ENCODE measurements at places on chromosomes 6 and 20. TPM values are rescaled to one million over a fixed set of nuclear protein-coding genes. Genes with fewer than 3 reads are reported as not detected.

Gene FRK
- 3.2 TPM for total RNA-seq

Gene EPHA7
- 5.9 TPM for total RNA-seq

Gene FAM210B
- 66.5 TPM for total RNA-seq

- no peaks in the 10 kb centered on the region for H3K36me3 ChIP-seq
- no peak overlapping the region for H3K27ac ChIP-seq
- H3K4me1 ChIP-seq = peaks cover 3% of the 10 kb centered on the region
- no peaks in the 10 kb centered on the region for H3K27me3 ChIP-seq
- DNase-seq = peak; percentile 50
These were observed 123.1 kb downstream of the RPS12 start for GRCh38 chr6:132937466-132937906.

GRCh38 chr20:22681591-22682248, 97.3 kb upstream of the FOXA2 start:
- H3K4me3 ChIP-seq = no peak overlapping the region
- H3K27me3 ChIP-seq = no peaks in the 10 kb centered on the region
- H3K36me3 ChIP-seq = no peaks in the 10 kb centered on the region
- H3K4me1 ChIP-seq = no peaks in the 10 kb centered on the region
- no peak for DNase-seq
- no peak overlapping the region for H3K27ac ChIP-seq

DNA sequence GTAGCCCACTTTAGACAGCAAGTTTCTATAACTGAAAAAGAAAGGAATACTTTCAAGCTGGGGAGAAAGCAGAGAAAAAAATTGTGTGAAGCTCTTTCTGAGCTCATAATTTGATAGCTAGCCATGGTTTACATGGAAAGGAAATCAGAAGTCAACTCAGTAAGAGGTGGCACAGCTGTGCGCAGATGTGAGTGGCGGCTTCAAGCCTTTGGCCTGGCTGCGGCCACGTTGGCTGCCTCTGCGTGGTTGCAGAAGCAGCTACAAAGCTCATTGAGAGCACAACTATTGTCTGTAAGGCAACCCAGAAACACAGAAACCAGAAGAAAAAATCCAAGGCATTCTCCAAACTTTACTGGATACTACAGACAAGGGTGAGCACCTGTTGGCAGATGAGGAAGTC, 136.9 kb downstream of the SASH1 start:
- no peaks in the 10 kb centered on the region for H3K36me3 ChIP-seq
- no peak overlapping the region for H3K4me3 ChIP-seq
- no peak for DNase-seq

GRCh38 chr6:138219398-138219797, 1.1 kb upstream of the PBOV1 start:
- DNase-seq = no peak
- peaks cover 8% of the 10 kb centered on the region for H3K4me1 ChIP-seq
- H3K27me3 ChIP-seq = no peaks in the 10 kb centered on the region
- no peaks in the 10 kb centered on the region for H3K36me3 ChIP-seq
- H3K4me3 ChIP-seq = no peak overlapping the region
- peak overlapping the region; percentile 54 for H3K27ac ChIP-seq

- H3K27ac ChIP-seq = peak overlapping the region; percentile 55
- H3K4me3 ChIP-seq = no peak overlapping the region
- no peaks in the 10 kb centered on the region for H3K36me3 ChIP-seq
- H3K27me3 ChIP-seq = no peaks in the 10 kb centered on the region
- no peak for DNase-seq
These were observed 32.1 kb downstream of the LAMA4 start for GRCh38 chr6:112221981-112222852.

GRCh38 chr20:23401051-23401450, 20.2 kb downstream of the NAPB start:
- no peak overlapping the region for H3K27ac ChIP-seq
- no peak overlapping the region for H3K4me3 ChIP-seq
- H3K36me3 ChIP-seq = no peaks in the 10 kb centered on the region

DNA sequence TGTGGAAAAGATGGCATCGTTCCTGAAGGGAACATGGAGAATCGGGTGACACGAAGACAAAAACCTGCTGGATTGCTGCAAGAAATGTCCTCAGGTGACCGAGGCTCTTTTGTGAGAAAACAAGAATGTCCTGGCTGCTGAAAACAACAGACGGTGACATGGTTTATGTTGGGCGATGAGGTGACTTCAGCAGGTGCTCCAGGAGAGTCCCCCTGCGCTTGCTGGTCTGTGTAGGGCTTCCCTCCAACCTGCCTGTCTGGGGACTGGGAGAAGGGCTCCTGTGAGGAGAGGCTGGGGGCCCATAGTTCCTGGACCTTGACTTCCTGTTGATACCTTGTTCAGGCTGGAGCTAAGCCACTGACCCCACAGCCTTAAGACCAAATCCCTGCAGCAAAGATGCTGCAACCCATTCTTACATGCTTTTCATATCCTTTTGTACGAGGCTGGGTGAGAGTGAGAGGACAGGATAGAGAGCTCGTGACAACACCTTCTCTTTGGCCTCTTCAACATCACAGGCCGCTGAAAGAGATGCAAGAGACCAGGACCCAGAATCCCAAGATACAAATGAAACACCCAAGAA, 134.8 kb downstream of the CD83 start:
- no peak overlapping the region for H3K27ac ChIP-seq
- no peak overlapping the region for H3K4me3 ChIP-seq

DNA sequence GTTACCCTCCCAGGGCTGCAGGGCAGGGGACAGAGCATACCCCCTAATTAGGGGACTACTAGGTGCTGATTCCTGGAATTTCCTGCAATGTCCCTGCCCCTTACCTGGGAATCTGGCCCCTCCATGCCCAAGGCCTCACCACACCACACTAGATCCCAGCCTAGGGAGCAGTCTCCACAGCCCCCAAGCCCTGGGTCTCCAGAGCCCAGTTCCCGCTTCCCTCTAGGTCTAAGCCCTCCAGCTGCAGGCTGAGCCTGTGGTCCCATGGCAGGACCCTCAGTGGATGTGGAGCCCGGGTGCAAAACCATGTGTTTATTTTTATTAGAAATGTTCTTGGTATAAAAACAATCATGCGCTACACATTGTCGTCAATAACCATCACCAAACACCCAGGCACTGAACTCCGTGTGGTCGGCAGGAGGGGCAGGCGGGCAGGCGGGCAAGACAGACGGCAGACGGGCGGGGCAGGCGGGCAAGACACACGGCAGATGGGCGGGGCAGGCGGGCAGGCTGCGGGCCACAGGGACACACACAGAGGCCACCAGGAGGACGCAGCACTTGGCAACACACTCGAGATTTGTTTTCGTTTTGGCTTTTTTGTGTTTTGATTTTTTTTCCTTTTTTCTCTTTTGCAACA, 124.2 kb downstream of the GRM4 start:
- no peaks in the 10 kb centered on the region for H3K36me3 ChIP-seq
- no peaks in the 10 kb centered on the region for H3K27me3 ChIP-seq
- H3K27ac ChIP-seq = no peak overlapping the region
- no peak overlapping the region for H3K4me3 ChIP-seq

- H3K36me3 ChIP-seq = no peaks in the 10 kb centered on the region
- H3K27ac ChIP-seq = no peak overlapping the region
- H3K4me3 ChIP-seq = no peak overlapping the region
- H3K4me1 ChIP-seq = peaks cover 6% of the 10 kb centered on the region
- H3K27me3 ChIP-seq = no peaks in the 10 kb centered on the region
These were observed 61.0 kb upstream of the ARMH2 start for GRCh38 chr6:24859608-24860200.

DNA sequence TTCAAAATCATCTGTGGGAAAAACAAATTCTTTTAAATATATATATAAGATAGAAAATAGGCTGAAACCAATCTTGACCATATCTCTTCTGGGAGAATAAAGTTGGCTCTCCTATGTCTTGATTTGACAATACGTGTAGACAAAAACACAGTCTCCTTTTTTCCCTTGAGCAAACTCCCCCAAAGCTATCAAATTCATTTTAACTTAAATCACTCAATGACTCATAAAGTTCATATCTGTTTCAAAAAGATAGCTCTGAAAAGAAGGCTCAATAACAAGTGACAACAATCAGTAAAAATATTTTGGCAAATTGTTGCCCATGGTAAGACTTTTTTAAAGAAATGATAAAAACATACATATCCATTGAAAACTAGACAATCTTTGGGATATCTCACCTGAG, 236.0 kb upstream of the TENT5A start:
- DNase-seq = no peak
- H3K27ac ChIP-seq = no peak overlapping the region
